ENCODE measurements at places on chromosomes 16 and 17.

DNA sequence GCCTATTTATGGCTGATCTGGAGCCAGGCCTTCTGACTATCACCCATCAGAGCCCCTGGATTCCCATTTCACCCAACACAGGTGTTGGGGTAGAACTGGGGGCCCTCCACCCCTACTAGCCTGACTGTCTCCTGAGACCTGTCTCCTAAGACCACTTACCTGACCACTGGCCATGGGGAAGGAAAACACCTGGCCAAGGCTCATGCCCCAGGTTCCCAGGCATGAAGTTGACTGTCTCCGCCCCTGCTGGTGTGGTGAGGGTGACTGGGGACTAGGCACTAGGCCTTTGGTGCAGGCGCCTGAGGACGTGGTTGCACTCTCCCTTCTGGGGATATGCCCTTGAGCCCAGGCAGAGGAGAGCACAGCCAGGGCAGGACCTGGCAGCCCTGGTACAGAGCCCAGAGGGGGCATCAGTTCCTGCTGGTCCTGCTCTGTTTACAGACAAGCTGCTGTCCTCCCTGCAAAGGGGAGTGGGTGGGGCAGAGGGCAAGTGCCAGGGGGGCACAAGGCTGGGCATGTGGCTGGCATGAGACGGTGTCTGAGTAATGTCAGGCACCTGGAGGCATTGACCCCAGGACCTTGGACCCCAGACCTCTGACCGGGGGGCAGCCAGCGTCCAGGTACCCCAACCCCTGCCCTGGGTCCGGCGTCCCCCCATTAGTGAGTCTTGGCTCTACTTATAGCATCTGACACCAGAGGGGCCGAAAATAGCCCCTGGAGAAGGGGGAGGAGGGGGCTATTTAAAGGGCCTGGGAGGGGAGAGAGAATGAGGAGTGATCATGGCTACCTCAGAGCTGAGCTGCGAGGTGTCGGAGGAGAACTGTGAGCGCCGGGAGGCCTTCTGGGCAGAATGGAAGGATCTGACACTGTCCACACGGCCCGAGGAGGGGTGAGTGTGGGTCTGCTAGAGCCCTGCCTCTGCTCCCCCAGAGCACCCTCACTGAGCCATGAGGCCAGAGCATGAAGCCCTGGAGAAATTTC, at the start of gene TCAP:
Gene TCAP (plus strand): TSS at position 769 of the 981 bp plus-strand sequence. CDS start 11 bp downstream, at position 780.
- no peak for DNase-seq

DNA sequence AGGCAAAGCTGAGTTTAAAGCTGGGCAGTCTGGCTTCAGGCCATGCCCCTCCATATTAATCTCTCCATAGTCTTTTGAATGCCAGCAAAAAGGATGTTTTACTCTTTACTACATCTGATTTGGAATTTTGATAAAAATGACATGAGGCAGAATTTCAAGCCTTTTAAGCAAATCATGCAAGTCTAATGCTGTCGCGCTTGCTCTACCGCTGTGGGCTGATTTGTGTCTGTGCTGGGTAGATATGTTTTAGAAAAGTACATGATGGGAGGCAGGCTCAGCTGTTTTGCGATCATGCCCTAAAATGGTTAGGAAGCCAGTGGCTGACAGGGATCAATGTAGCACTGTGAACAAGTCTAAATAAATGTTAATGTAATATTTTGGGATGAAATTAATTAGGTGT, 311.9 kb downstream of the CA10 start:
- DNase-seq: no peak

- DNase-seq: no peak
Observed at GRCh38 chr16:64253525-64253924, 868.3 kb downstream of the CDH11 start.

DNA sequence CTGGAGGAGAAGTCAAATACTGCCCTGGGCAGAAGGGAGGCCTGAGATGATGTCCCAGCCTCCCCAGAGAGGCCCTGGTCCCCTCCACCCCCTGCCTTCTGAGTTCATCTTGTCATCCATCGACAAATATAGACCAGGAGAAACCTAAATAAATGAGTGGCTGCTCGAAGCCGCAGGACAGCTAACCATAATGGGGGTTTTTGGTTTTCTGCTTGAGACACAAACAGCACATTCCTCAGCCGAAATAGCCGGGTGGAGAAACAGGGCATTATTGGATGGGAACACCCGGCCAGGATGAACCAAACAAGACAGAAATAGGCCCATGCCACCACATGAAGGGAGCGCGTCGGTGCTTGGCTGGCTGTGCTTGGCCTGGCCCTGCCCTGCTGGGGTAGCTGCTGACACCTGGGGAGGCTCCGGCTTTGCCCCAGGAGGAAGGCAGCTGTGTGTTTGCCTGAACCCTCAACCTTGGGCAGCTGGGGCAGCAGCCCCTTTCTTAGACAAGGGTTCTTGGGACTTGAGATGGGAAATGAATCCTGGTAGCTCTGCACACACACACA, 188.1 kb downstream of the IRX5 start:
- DNase-seq: no peak

DNA sequence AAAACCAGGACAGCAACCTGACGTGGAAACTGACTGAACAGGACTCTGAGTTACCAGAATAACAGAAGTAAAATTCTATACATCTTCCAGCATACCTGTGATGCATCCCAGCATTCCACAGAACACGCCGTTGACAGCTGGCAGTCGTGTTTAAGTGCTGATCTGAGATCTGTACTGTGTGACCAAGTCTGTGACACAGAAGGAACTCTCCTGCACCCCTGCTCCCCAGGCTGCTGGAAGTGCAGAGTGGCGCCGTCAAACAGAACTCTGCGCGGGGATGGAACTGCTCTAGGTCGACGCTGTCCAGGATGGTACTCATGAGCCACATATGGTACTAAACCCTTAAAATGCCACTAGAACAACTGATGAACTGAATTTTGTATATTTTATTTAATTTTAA, 804 bp upstream of the ITGAE start:
- no peak for DNase-seq

- DNase-seq: no peak
Observed at GRCh38 chr16:84087001-84087400, 29.7 kb downstream of the MBTPS1 start.

GRCh38 chr17:19390951-19391350, 4.0 kb upstream of the MFAP4 start:
- DNase-seq: no peak

DNA sequence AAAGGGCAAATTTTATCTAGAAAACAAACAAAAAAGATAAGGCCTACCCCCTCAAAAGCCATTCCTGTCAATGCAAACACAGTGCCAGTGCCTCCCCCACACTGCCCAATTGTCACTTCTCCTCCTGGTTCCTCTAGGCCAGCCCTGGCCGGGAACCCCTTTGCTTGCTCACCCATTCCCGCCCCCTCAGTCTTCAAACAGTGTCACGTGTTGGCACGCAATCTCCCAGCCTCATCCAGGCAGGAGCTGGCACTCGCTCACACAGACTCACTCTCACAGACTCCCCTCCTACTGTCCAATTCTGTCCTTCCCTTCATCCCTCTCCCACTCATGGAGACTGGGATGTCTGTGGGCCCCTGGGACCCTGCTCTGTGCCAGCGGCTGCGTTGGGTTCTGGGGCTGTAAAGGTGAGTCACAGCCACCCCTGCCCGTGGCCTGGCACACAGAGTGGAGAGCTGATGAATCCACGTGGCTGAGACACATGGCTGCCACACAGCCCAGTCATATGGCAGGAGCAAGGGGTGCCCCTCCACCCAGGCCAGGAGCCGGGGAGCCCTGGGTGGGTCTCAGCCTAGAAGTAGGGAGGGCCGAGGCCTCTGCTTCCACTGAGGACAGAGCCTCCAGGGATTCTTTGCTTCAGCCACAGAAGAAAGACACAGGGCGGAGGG, 54.8 kb downstream of the VAC14 start:
- no peak for DNase-seq

DNA sequence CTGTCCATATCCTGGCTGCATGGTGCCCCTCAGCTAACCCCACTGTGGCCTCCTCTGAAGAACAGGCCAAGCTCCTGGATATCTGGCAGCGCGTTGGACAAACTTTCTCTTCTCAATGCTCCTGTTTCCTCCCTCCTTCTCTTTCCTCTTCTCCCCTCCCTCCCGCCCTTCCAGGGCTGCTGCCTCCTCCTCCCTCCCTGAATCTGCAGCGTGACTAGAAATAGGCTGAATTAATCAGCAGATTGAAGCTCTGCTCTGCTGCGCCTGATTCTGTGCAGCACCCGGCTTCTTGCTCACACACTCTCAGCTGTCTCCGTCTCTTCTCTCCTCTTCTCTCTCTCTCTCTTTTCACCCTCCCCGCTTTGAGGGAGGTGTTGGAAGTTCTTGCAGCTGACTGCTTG, 19.8 kb downstream of the TMEM94 start:
- no peak for DNase-seq

GRCh38 chr16:85628265-85628556, 15.1 kb downstream of the GSE1 start:
- no peak for DNase-seq

GRCh38 chr17:82394278-82394677, 22.7 kb downstream of the UTS2R start:
- no peak for DNase-seq
